ENCODE measurements at places on chromosomes 5 and 9.

- no peak for ATAC-seq
These were observed 32.4 kb upstream of the NXNL2 start for GRCh38 chr9:88502552-88503034.

DNA sequence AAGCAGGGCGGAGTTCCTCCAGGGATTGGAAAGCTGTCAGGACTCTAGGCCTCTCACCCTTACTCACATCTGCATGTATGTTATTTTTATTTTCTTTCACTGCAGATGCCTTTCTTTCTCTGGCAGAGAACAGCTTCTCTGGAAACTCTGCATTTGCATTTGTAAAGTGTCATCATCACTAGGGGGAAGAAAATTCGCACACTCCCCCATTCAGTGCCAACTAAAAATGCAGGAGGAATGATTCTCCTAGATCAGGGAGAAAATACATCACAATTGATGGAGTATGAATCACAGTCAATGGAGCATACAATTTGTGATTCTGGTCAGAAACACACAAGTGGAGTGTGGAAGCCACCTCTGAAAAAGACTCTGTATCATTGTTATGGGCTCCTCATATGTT, 351.4 kb upstream of the FTMT start:
- no peak for ATAC-seq

- ATAC-seq: no peak
These were observed 2.9 kb downstream of the FOXE1 start for GRCh38 chr9:97855899-97856298.

GRCh38 chr5:65577141-65577540, 14.0 kb downstream of the PPWD1 start:
- no peak for ATAC-seq

DNA sequence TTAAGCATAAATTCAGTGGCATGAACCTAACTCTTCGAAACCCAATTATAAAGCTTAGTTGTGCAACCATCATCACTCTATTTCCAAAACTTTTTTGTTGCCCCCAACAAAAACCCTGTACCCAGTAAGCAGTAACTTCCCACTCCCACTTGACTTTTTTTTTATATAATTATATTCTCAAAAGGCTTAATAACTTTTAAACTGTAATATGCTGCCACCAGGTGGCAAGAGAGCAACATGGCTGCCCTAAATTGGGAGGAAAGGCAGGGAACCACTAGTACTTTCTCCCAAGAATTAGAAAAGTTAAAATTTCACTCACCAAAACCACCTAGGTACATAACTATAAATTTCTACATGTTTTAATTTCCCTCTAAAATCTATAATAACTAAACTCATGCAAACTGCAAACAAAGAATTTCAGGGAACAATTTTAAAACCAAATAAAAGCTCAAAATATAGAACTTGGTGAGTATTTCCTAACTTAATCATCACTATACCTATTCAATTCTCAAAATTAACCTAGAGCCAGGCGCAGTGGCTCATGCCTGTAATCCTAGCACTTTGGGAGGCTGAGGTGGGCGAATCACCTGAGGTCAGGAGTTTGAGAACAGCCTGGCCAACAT, 50.2 kb upstream of the RNF38 start:
- no peak for ATAC-seq

- ATAC-seq: no peak
These were observed 33.9 kb downstream of the UNC13B start for GRCh38 chr9:35195683-35196082.

GRCh38 chr5:56126487-56127179, 106.5 kb downstream of the ANKRD55 start:
- ATAC-seq: no peak

GRCh38 chr5:147454996-147455677, 54.7 kb downstream of the DPYSL3 start:
- no peak for ATAC-seq

DNA sequence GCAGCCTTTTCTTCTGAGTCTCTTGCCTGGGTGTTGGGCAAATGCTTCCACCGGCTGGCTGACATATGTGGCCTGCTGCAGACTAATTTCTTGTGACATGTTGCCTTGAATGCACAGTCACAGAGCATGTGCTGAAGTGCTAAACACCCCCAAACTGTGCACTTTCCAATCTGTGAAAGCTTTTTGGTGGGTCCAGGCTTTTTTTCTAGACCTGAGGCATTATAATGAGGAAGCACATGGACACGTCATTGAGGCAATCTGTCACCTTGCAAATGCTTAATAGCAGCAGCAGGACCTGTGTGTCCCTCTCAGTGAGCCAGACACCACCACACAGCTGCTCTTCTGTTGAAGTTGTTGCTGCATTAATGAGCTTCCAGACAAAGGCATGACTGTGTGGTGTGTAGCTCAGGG, 274.7 kb downstream of the ELAVL2 start:
- no peak for ATAC-seq

DNA sequence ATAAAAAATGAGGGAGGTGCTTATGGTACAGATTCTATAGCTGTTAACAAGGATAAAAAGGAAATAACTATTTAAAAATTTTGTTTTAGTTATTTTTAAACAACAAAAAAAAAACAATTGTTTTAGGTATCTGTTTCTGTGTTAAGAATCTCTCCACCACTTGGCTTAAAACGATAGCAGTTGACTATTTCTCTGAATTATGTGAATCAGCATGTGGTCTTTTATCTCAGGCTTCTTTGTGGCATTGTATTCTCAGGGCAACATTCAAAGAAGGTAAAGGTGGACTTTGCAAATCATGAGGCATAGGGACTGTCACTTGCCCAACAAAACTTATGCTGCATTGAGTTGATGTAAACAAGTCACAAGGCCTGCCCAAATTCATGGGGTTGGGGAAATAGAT, 55.2 kb downstream of the ERBIN start:
- no peak for ATAC-seq

- no peak for ATAC-seq
These were observed 158.1 kb upstream of the NREP start for GRCh38 chr5:111914966-111915636.

GRCh38 chr9:107409581-107410389, 79.8 kb downstream of the KLF4 start:
- ATAC-seq: peak; percentile 68

GRCh38 chr9:19201899-19202891, 28.3 kb upstream of the DENND4C start:
- ATAC-seq: no peak

DNA sequence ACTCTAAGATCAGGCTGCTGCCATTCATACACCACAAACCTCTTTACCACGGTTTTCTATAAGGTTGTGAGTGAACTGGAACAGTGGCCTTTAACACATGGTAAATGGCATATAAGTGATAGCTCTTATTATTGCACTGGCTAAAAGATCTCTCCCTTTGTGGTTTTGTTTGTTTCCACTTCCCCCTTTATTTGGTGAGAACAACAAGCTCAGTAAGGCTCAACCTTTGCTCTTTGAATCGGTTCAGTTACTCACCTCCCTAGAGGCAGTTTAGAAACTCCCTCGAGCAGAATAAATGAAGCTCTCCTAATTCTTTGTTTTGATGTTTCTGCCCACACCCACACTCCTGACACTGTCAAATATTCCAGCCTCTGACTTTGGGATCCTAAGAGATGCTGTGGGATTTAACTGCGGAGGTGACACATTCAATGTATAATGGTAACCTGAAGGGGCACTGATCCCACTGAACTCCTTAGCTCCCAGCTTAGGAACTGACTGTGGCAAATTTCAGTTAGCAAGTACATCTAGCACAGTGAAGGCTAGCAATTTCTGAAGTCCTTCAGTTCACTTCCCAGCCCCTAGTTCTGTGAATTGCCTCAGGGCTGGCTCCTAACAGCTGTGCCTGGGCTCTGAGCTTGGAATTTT, 22.5 kb upstream of the RAD23B start:
- peak; percentile 31 for ATAC-seq

DNA sequence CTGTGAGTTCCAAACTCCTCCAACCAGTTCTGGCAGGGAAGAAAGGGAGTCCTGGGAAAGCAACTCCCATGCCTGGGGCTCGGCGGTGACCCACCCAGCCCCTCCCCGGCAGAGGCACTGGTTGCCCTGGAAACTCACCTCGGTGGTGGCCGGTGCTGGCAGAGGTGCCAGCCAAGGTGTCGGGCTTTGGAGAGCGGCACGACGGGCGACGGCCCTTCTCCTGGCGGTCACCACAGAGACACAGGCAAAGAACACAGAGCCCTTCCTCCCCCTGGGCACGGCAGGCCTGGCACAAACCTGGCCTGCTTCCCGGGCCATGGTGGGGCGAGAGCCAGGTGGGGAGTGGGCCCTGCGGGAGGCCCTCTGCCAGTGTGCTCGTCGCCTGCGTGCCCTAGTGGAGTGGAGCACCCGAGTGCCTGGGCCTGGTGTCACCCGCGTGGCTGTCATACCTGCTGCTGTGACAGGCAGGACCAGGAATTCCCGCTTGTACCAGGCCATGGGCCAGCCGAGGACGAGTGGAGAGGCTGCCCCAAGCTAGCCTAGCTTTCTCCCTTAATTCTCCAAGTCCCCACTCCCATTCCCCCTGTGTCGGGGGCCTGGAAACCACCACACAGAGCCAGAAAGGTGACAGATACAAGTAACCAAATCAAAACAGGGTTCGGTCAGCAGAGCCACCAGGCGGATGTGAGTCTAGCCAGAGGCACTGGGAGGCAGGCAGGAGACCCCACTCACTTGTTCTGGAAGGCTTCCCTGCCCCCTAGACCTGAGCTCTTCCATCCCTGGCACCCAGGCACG, 8.2 kb upstream of the RALGDS start:
- peak; percentile 12 for ATAC-seq

DNA sequence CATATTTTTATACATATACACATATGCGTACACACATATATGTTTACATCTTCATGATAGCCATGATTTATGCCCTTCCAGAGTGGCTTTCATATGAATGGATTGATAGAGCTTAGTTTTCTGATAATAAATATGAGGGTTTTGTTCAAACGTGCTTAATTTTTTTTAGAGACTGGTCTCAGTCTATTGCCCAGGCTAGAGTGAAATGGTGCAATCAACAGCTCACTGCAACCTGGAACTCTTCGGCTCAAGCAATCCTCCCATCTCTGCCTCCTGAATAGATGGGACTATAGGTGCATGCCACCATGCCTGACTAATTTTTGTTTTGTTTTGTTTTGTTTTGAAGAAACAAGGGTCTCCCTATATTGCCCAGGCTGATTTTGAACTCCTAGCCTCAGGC, 48.6 kb upstream of the ZSWIM6 start:
- ATAC-seq: no peak

GRCh38 chr5:125579182-125579581, 832.7 kb upstream of the ZNF608 start:
- no peak for ATAC-seq

DNA sequence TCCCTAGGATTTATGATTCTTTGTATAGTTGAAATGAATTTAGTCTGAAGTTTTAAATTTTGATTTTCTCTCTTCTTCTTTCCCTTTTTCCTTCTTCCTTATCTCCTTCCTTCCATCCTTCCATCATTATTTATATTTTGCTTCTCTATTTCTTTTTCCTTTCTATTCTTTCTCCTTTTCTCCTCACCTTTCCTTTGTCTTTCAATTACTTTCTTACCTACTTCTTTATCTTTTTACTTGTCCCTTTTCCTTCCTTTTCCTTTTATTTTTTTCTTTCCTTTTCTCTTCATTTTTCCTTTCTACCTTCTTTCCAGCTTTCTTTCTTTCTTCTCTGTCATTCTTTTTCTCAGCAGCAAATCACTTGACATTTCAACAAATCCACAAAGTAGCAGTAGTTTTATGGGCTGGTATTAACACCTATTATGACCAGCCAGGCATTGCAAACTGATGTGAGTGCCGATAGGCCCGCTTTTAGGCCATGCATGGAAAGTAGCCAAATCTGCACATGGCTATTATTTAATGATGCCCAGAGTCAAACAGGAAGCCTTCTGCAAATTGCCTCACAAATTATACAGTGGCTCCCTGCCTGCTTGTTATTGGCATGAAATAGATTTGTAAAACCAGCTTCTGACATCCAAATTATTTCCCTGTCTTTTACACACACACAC, 37.1 kb upstream of the NR3C1 start:
- no peak for ATAC-seq

DNA sequence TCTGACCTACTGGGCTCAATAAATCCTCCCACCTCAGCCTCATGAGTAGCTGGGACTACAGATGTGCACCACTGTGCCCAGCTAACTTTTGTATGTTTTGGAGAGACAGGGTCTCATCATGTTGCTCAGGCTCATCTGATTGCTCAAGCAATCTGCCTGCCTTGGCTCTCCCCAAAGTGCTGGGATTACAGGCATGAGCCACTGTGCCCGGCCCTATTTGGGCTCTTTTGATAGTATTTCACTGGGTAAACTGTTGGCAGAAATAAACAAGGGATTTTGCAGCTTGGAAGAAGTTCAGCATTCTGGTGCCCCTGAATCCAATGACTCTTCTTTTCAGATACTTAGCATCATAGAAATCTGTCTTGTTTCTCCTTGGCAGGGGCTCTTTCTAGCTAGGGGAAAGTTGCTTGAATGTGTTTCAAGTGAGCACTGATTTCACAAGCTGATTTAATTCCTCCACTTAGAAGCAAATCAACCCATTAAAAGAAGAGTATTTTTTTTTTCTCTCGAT, 146.8 kb downstream of the PAPPA start:
- no peak for ATAC-seq

DNA sequence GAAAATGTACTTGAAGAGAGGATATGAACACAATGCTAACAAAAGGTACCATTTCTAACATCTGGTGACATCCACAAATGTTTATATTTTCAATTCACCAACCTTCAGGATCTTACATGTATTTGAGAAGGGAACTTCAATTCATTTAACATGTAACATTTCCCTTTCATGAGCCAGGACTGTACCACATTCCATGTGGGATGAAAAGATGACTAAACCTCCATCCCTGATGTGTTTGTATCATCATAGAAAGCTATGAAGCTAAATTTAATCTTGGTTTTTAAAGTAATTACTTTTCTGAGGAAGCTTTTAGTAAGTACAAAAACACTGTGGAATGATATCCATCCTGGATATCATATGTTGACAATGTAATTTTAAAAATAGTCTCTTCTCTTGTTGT, 78.2 kb upstream of the GNA14 start:
- no peak for ATAC-seq

GRCh38 chr5:38666668-38667498, 110.4 kb upstream of the LIFR start:
- ATAC-seq: peak; percentile 51

DNA sequence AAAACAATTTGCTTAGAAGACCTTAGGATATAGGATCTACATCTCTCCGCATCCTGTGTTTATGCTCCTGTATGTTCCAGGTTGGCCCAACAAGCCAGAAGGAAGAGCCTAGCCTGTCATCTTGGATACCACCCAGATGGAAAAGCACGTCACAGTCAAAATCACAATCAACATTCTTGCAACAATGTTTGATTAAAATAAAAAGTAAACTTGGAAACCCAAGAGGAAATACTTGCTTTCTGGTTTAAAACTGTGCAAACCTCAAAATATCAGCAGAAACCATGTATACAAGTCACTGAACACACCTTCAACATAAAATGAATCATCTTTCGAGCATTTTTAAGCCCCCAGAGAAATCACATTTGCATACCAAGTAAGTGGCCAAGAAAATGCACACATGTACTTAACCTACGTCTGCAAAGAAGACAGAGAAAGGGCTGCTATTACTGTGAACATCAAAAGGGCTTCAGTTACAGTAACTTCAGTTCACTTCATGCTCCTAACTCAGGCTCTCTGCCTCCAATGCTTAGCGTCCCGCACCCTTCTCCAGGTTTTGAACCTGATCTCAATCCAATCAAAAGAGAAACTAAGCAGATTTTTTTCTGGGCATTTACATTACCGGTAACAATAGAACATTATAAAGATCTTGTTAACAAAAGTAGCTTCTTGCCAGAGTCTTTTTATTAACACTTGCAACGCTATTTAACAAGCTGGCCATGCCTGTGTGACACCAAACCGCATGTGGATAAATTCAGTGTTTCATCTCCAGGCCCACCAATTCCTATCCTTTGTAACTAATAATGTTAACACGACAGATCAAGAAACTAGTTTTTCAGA, 1.3 kb downstream of the ENC1 start:
- no peak for ATAC-seq

- ATAC-seq: no peak
These were observed 210.9 kb downstream of the FRMD3 start for GRCh38 chr9:83327323-83327722.
